Fibroblast of the aortic adventitia (primary cell): ENCODE measurements at places on chromosomes 16 and 17.

- DNase-seq, result no peak
Observed at GRCh38 chr16:13242201-13242600, 340.8 kb downstream of the SHISA9 start.

DNA sequence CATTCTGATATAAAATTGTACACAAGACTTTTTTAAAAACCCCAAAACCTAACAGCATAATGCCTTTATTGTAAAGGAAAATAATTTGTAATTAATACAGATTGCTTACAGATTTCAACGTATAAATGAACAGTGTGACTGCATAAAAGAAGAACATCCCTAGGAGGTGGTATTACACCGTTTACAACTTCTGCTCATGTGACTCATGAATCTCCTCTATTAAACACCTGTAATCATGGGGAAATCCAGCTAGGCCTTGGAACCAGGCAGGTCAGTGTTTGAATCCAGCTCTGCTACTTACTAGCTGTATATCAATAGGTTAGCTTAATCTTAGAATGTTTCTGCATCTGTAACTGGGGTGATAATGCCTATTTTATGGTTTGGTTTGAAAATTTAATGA lies 15.2 kb downstream of the RABEP1 start:
- no peak for DNase-seq

DNA sequence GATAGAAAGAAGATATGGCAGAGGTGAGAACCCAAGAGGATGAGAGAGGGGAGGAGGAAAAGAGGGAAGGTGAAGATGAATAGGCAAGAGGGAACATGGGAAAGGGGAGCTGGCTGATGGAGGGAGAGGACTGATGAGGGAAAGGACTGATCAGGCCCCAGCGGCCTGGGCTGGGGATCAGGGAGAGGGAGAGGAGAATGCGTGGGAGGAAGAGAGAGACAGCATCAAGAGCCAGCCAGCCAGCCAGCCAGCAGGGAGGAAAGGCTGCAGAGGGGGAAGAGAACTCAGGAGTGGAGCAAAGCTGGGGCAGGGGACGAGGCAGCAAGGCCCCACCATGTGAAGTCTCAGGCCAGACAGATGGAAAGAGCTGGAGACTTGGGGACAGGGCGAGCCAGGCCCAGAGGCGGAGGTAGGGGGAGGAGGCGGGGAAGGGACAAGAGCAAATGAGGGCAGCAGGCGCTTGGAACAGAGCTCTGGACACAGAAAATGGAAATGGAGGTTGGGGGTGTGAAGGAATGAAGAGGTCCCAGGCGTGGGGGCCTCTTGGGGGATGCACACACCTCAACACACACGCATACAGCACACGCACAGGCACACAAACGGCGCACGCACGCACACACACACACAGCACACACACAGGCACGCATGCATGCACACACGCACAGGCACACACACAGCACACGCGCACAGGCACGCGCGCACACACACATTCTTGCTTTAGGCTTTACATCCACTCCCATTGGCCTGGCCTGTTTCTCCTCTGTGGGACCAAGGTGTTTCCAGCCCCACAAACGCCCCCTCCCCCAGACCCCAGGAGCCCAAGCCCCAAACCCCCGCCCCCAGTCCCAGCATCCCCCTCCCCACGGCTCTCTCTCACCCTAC lies 12.3 kb downstream of the DLG4 start:
- peak; percentile 40 for DNase-seq

DNA sequence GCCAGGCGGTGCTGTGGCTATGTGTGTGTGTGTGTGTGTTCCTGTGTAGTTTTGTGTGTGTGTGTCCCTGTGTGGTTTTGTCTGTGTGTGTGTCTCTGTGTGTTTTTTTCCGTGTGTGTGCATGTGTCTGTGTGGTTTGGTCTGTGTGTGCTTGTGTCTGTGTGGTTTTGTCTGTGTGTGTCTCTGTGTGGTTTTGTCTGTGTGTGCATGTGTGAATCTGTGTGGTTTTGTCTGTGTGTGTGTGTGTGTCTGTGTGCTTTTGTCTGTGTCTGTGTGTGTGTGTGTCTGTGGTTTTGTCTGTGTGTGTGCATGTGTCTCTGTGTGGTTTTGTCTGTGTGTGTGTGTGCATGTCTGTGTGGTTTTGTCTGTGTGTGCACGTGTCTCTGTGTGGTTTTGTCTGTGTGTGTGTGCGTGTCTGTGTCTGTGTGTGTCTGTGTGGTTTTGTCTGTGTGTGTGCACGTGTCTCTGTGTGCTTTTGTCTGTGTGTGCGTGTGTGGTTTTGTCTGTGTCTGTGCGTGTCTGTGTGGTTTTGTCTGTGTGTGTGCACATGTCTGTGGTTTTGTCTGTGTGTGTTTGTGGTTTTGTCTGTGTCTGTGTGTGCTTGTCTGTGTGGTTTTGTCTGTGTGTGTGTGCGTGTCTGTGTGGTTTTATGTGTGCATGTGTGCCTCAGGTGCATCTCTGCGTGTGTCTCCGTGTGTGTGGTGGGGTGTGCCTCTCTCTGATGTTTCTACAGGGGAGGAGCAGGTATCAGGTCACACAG lies 62.3 kb downstream of the ZDHHC7 start:
- DNase-seq, result no peak

GRCh38 chr16:49493836-49494235 lies 120.2 kb downstream of the C16orf78 start:
- no peak for DNase-seq

DNA sequence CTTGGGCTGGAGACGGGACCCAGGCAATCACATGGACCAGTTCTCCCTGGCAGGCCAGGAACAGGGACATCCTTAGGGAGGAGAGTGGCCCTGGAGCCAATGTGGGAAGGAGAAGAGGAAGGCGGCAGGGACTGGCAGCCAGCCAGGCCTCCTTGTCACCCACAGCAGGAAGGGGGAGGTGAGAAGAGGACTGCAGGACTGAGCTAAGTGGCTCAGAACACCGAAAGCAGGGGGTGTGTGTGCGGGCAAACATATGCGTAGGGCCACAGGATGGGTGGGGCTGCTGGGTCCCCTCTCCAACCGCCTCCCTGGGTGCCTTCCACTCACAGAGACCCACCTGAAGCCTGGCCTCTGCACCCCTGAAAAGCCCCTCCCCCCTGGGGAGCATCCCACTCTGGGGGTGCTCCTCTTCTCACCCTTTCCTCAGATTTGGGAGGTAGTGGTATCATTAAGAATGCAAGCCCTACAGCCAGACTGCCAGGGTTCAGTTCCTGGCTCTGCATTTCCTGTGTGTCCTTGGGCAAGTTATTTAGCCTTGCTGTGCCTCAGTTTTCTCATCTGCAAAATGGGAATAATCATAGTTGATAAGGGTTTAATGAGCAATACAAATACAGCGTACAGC lies 8.1 kb downstream of the PNMT start:
- DNase-seq, result no peak

DNA sequence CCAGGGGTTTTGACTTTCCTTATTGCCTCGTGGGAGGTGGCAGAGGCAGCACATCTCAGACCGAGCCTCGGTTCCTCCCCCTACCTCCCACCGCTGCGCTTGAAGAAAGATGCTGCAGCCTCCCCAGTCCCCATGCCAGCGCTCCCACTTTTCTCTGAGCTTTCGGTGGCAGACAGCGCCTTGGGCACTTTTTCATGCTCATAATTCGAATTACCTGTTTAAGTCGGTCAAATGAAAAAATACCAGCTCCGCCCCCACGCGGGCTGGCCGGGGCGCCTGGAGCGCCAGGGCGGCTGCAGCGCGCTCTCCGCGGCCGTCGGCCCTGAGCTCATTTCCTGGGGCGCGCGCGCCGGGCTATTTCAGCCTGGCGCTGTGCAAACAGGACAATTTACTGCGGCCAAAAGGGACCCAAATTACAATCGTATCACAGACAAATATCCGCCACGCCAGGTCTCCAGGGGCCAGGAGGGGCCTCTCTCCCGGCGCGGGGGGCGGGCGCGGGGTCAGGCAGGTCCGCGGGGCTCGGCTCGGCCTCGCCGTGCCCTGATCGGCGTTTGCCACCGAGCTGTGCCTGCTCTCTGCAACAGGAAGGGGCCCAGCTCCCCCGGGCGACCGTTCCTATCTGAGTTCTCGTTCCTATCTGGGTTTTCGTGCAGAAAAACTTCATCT lies 45.0 kb downstream of the SOST start:
- no peak for DNase-seq

GRCh38 chr16:67198238-67198734 lies 645 bp upstream of the ELMO3 start:
- peak; percentile 49 for DNase-seq

- DNase-seq, result no peak
Observed at GRCh38 chr17:58691701-58692238, at the start of gene TEX14. TEX14 (minus strand) TSS chr17:58692045; CDS start chr17:58652001, 40,044 bp downstream.

- no peak for DNase-seq
Observed at GRCh38 chr17:73508057-73508930, 136.0 kb downstream of the SDK2 start.

DNA sequence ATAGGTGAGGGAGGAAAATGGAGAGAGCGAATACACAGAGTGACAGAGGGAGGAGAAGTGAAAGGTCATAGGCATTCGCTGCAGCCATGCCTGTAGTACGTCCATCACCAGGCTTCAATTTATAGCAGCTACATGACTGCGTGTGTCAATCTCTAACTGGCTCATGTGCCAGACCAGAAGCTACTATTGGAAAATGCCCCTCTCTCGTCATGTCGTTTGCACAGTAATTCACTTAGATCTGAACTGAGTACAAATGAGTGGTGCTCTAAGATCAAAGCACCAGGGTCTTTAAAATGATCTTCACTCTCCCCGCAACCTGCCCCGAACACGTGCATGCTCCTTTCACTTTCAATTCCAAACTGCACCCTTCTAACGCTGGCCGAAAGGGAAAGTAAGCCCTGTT lies 51.3 kb downstream of the ADCY9 start:
- DNase-seq, result no peak

GRCh38 chr16:9484426-9484825 lies 393.0 kb downstream of the HAPSTR1 start:
- DNase-seq, result no peak

GRCh38 chr17:34650051-34650750 lies 70.8 kb downstream of the TMEM132E start:
- DNase-seq, result no peak

DNA sequence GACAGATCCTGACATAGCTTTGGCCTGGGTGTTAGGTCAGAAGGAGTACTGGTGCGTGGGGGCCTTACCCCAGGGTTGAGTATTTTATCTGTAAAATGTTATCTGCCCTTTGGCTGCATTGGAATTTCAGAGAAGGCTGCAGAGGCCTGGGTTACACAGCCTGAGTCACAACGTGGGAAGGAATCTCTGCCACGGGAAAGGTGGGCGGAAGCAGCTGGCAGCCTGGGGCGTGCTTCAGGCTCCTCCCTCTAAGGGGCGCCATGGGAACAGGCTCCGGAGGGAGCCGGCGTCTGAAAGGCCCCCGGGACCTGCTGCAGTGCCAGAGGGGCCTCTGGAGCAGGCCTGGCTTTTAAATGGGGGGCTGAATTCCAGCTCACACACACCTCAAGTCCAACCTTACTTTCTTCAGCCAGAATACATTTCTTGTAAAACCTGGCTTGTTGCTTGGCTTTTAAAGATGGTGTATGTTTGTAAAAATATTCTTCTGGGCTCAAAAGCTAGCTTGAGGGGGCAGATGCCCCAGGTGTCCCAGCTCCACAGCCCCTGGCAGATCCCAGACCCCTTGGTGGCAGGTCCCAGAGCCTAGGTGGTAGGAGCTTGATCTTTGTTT lies 142.2 kb downstream of the RAB11FIP4 start:
- DNase-seq, result peak; percentile 78

- DNase-seq, result no peak
Observed at GRCh38 chr16:78998879-78999278, 601.7 kb downstream of the MAF start.

DNA sequence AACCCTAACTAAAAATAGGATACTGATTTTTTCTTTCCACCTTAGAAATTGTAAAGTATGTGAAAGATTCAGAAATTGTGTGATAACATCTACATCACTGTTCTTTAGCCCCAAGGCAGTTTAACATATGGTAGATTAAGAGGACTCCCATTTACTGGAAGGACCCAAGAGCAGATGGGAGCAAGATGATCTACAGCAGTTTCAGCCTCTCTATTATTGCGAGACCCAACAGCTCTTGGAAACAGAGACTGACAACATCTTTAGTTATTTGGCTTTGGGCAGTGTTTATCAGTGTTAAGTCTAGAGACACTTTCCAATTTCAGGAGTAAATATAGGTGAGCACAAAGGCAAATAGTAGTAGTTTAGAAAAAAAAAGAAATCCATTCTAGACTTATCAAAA lies 124.9 kb upstream of the CORO6 start:
- no peak for DNase-seq

DNA sequence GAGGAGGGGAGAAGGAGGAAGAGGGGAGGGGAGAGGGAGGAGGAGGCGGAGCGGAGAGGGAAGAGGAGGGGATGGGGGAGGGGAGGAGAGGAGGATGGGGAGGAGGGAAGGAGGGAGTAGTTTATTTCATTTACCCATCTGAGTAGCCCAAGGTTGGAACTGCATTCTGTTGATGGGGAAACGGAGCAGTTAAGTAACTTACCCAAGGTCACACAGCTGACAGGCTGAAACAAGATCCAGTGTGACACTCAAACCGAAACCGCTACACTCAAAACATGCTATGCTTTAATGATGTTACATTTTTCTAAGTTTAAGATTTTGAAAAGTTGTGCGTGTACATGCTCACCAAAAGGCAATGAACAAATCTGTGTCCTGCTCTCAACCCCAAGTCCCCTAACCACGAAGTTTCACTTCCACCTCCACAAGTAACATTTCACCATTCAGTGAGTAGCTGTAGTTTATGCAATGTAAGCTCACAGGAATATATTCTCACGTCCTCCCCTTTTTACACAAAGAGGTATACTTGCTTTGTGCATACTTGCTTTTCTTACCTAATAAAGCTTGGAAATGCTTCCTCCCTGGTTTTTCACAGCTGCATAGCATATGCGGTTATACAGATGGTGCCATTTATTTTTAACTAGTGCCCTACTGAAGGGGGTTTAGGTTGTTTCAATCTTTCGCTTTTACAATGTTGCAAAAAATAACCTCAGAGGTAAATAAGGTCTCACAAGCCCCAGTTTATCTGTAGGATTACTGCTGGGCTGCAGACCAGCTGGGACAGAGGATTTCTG lies 275.3 kb downstream of the PARN start:
- DNase-seq, result peak; percentile 15

- DNase-seq, result no peak
Observed at GRCh38 chr17:36059406-36059805, 4.7 kb upstream of the CCL18 start.

GRCh38 chr16:10865991-10866966 lies 10.7 kb upstream of the CIITA start:
- peak; percentile 2 for DNase-seq
